ENCODE measurements at places on chromosomes 6 and 20.
A peak's percentile ranks its signal among the peaks of the same experiment; 100 is the strongest.

GRCh38 chr6:32973144-32974015 lies 5.0 kb downstream of the BRD2 start:
- peak; percentile 69 for DNase-seq

DNA sequence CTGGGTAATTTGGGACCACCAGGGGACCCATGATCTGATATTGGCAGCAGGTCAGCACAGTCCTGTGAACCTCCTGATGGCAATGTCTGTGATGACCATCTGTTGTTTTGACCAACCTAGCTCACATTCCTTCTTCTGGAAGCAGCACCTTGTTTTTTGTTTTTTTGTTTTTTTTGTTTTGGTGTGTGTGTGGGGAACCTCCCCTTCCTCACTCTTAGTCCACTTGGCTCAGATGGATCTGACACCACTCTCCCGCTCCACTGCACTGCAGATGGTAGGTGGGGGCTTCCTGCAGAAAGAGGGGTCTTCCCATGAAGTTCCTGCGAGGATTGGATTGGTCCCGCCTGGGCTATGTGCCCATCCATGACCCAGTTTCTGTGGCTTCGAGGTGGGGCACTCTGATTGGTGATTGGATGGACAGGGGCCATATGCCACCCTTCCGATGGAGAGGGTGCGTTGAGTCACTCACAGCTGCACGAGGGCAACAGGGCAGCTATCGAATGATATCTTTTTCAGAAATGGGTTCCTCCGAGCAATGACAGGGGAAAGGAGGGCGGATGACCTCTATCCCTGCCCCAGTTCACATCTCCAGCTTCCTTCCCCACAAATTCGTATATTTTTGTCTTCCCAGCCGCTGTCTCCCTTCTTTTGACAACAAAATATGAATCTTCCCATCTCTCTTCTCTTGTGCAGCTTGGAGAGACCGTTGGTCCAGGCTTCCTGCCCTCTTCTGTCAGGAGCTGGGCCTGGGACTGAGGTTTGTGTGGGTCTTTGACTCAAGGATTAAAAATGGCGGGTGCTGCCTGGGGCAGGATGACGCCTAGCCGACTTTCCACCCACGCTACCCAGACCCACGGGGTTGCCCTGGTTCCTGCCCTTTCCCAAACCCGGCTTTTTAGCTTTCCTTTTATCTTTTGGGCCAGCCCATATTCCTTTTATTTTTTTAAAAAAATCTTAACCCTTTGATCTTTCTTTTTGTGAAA lies 132.1 kb upstream of the KCNG1 start:
- DNase-seq: no peak

GRCh38 chr6:84103029-84103428 lies 69.5 kb downstream of the MRAP2 start:
- no peak for DNase-seq

- DNase-seq: no peak
Measured at GRCh38 chr6:138957903-138958302, 30.1 kb downstream of the REPS1 start.

GRCh38 chr6:100288311-100288710 lies 176.4 kb downstream of the SIM1 start:
- no peak for DNase-seq

DNA sequence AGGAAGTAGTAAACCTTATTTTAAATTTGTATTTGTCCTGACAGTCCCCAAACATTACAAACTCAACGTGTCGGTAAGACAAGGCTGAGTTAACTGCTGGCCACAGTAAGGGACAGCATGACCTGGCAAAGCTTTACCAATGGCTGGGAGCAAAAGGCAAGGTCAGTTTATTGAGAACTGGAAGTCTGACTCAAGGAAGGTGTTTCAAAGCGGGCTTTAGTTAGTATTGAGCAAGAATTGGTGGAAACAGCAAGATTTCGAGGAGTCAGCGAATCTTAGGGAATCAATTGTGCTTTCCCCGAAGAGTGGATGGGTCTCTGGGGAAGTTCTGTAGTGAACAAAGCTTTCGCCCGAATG lies 885 bp upstream of the GZF1 start:
- no peak for DNase-seq

GRCh38 chr6:63759605-63760105 lies 124.1 kb downstream of the PHF3 start:
- no peak for DNase-seq

GRCh38 chr6:130432838-130433237 lies 67.0 kb downstream of the TMEM200A start:
- DNase-seq: no peak

GRCh38 chr20:44733341-44734069 lies 12.2 kb upstream of the KCNK15 start:
- peak; percentile 42 for DNase-seq

DNA sequence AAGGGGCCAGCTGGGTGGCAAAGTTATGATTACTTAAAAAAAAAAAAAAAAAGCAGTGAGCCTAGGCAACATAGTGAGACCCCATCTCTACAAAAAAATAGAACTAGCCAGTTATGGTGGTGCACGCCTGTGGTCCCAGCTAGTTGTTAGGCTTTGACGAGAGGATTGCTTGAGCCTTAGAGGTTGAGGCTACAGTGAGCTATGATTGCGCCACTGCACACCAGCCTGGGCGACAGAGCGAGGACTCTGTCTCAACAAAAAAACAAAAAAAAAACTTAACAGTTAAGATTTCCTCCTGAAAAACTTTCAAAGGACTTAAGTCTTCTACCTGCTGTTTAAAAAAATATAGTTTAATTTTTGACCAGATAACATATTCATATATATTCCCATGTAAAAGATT lies 2.4 kb downstream of the GTSF1L start:
- DNase-seq: no peak
